CD4-positive, alpha-beta T cell treated with Interleukin-6 at 100 ng/mL for 8 hours (primary cell): ENCODE measurements at places on chromosomes 12 and 14.
A peak's percentile ranks its signal among the peaks of the same experiment; 100 is the strongest.

GRCh38 chr14:51704545-51704944 lies 52.8 kb downstream of the FRMD6 start:
- no peak for DNase-seq

- no peak for DNase-seq
Measured at GRCh38 chr14:50389668-50390441, 6.8 kb downstream of the CDKL1 start.

- no peak for DNase-seq
Measured at GRCh38 chr14:81268016-81268416, 47.3 kb upstream of the GTF2A1 start.

GRCh38 chr12:130686511-130686991 lies 29.5 kb downstream of the RIMBP2 start:
- no peak for DNase-seq

GRCh38 chr14:73136085-73136386 lies 271 bp upstream of the PSEN1 start:
- no peak for DNase-seq

DNA sequence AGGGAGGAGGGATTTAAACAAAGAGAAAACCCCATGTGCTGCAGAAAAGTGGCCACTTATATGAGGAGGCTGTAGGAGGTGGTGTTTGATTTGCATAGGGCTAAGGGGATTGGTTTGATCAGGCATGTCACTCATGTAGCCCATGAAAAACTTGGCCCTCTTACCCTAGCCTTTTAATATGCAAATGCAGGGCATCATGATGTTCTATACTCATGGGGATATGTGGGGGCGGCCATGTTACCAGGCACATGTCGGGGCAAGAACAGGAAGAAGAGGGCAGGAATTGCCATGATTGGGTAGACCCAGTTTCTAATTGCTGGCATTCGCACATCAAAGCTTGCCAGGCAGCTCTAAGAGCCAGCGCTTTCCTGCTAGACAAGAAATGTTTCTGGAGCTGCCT lies 28.8 kb downstream of the KLRK1 start:
- no peak for DNase-seq

DNA sequence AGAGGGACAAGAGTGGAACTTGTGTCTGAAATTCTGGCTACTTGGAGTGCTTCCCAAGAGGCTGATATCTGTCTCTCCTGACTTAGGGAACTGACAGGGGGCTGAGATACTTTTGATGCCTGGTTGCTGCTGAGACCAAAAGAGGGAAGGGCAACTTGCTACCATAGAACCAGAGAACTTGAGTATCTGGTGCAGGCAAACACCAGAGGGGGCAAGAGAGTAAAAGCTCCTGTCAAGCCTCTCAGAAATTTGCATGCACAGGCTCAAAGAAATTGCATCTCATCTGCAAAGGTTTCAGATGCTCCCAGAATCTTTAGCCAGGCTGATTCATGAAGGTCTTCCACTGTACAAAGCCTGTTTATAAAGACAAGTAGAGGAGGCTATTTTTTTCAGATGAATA lies 391.3 kb upstream of the FOXG1 start:
- no peak for DNase-seq

- DNase-seq = no peak
Measured at GRCh38 chr14:72975770-72976169, 49.5 kb downstream of the DCAF4 start.

GRCh38 chr12:28536088-28536487 lies 345.8 kb downstream of the CCDC91 start:
- DNase-seq = no peak

DNA sequence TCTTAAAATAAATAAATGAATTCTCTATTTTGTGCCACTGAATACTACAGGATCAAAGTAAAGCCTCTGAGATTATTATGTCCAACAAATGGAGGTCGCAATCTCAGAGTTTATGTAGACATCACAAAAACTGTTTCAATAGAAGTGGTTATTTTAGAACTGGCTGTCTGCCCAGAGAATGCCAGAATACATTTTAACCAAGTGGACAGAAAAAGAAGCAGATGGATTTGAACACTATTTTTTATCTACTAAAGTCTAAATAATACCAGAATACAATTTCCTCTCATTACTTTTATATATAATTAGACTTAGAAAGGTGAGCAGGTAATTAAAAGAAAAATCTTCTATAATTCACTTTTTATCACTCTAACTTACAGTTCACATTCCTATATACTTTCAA lies 118.3 kb downstream of the MED13L start:
- no peak for DNase-seq

- no peak for DNase-seq
Measured at GRCh38 chr12:3445119-3445978, 45.7 kb upstream of the PRMT8 start.

GRCh38 chr12:29547151-29547632 lies 49.7 kb upstream of the OVCH1 start:
- DNase-seq = no peak

DNA sequence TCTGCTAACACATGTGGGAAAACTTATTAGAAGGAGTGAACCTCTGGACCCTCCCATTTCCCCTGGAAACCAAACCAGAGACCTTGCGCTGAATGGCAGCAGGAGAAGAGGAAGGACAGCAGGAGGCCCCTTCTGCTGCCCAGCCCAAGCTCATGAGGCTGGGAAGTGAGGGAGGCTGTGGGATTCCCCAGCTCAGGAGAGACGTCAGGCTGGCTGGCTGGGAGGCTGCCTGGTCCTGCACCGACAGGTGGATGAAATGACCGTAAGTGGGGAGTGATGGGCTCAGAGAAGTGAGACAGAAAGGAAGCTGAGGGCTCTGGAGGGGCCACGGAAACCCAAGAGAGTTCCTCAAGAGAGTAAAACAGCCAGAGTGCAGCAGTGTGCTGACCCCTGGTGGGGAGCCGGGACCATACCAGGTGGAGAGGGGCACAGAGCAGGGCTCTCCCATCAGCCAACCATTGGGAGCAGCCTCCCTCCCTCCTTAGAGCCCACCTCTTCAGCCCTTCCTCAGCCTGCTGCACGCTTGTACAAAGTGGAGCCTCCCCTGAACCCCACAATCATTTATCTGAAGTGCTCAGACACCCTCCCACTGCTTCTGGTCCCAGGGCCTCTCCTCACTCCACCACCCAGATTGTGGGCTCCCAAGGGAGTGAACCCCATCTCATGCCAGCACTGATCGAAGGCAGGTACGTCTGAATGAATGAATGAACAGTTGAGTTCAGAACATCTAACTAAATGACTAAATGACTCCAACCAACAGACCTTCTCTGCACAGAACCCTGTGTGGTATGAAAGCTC lies 14.0 kb downstream of the TAMALIN start:
- DNase-seq = peak; percentile 64

GRCh38 chr12:91854725-91855124 lies 290.9 kb downstream of the BTG1 start:
- DNase-seq = no peak

DNA sequence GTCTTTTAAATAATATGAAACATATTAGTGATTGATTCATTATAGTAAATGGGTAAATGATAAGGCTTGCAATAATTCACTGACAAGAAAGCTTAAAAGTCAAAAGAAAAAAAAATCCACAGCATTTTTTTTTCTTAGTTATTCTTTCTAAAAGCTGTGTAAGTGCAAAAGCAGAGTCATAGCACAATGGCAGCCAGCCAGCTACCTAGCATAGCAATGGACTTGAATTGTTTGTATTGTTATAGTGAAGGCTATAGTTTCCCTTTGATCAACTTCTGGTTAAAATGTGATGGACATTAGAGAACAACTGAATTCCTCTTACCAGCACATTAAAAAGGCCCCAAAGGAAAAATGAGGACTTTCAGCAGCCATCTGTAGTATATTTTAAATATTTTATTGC lies 232.1 kb downstream of the NAV3 start:
- no peak for DNase-seq

DNA sequence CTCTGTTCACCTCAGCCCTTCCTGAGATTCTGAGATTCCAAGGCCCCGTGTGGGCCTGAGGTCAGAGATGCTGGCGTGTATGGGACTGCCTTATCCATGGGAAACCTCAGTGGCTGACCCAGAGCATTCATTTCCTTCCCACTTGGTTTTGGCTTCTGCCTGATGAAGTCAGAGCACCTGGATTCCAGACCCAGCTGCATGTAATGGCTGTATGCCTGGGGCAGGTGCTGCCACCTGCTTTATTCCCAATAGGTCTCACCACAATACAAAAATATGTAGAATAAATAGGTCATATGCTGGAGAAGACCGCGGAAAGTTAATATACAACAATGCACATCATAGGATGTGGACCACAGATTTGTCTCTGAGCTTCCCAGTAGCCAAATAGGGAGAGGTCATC lies 25.6 kb downstream of the FIGNL2 start:
- DNase-seq = no peak

- no peak for DNase-seq
Measured at GRCh38 chr14:95469134-95469481, 47.3 kb downstream of the SYNE3 start.

DNA sequence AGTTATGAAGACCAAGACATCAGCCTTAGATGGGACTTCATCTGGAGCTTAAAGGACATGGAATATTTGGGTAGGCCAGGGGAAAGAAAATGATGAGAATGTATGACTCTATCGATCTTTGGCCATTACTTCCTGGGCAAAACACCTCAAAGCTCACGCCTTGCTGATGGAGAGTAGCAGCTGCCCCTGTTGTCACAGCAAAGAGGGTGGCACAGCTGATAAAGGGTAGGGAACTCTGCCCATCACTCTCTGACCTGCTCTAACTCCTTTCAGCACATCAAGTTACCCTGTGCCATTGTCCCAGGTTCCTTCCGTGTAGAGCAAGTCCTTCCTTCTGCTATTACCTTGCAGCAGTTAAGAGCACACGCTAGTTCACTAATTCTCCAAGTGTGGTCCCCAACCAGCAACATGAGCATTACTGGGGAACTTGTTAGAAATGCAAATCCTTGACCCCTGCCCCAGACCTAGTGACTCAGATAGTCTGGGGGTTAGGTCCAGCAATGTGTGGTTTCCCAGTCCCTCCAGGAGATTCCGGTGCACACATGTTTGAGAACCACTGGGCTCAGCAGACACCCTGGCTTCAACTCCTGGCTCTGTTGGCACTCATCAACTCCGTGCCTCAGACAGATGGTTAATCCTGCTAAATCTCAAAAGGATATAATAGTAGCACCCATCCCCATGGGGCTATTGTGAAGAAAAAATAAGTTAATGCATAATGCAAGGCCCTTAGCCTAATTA lies 93.7 kb upstream of the EEA1 start:
- DNase-seq = no peak

DNA sequence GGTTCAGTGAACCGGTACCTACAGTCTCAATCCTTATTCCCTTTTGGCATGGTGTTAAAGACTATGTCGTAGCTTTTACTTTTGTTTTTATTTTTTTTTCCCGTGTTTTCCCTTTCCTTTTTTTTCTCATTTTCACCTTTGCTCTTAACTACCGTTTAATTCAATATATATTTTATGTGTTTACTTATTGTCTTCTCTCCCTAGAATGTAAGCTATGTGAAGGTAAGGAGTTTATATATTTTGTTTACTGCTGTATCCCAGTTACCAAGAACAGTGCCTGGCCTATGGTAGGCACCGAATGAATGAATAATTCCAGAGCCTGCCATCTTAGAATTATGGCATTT lies 261 bp upstream of the MLH3 start:
- no peak for DNase-seq

DNA sequence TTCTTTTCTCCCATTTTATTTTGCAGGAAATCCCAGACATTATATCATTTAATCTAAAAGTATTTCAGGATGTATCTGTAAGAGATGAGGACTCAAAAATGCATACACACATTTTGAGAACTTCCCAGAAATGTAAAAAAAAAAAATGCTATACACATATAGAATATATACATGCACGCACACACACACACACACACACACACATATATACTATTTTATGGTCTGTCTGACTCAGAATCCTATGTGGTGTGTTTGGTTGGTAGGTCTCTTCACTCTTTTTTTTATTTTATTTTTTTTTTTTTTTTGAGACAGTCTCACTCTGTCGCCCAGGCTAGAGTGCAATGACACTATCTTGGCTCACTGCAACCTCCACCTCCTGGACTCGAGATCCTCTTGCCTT lies 65.5 kb downstream of the FBXO34 start:
- no peak for DNase-seq

- no peak for DNase-seq
Measured at GRCh38 chr14:77991128-77991772, 178.9 kb upstream of the NRXN3 start.

GRCh38 chr12:128810182-128811127 lies 13.3 kb downstream of the SLC15A4 start:
- DNase-seq = no peak

DNA sequence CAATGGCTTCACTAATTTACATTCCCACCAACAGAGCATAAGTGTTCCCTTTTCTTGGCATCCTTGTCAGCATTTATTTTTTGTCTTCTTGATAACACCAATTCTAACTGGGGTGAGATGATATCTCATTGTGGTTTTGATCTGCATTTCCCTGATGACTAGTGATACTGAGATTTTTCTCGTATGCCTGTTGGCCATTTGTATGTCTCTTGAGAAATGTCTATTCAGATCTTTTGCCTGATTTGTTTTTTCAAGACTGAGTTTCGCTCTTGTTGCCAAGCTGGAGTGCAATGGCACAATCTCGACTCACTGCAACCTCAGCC lies 4.7 kb upstream of the PLD4 start:
- DNase-seq = no peak

- no peak for DNase-seq
Measured at GRCh38 chr12:56719056-56719455, 6.0 kb downstream of the NACA start.

- DNase-seq = no peak
Measured at GRCh38 chr14:88825503-88825902, 1.1 kb downstream of the TTC8 start.

- no peak for DNase-seq
Measured at GRCh38 chr14:65198346-65198745, 96.0 kb upstream of the MAX start.

- no peak for DNase-seq
Measured at GRCh38 chr12:92488735-92489134, 214.1 kb upstream of the PLEKHG7 start.

DNA sequence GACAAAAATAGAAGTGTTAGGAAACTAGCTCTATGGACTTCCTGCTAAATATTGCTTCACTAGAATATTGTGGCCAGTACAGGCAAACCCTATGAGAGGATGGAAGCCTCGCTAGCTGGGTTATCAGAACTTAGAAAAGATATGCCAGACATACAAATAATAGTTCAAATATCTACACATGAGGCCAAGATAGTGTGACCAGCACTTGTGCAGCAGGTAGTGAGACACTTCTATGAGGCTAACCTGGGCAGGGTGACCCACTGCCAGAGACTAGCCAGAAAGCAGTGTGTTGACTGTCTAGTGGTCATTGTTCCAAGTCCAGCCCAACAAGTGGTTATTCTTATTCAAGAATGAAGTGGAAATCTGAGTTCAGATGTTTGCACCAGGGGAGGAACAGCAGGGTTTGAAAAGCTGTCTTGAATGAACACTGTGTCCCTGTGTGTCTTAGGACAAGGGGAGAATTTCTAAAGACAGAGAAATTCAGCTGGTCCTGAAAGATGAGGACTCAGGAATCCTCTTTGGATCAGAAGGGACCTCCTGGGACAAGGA lies 16.3 kb downstream of the TSPAN8 start:
- DNase-seq = no peak
